ENCODE measurements at places on chromosomes 5 and 9.

DNA sequence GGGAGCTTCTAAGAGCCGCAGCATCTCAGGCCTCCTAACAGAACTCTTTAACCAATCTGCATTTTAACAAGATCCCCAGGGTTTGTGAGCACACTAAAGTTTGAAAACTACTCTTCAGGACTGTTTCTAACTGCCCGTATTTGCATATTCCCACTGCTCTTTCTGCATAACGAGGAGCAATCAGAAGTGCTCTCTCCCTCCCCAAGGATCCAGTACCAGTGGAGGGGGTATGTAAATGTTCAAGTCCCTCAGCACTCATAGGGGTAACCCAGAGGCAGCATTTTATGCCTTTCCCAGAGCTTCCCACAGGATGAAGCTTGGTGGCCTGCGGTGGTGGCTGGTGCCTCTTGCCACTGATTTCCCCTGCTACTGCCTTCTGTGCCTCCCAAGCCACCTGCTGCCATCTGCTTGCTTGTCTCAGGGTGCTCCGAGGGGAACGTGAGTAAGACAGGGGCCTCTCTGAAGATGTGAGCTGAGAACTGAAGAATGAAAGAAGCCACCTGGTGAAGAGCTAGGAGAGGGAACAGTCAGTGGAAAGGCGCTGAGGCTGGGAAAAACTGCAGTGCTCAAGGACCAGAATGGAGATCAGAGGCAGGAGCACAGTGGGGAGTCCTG is 30.0 kb upstream of the PPP1R2B start:
- DNase-seq, result no peak

- DNase-seq, result no peak
Observed at GRCh38 chr5:123753180-123753936, 241.4 kb downstream of the CSNK1G3 start.

DNA sequence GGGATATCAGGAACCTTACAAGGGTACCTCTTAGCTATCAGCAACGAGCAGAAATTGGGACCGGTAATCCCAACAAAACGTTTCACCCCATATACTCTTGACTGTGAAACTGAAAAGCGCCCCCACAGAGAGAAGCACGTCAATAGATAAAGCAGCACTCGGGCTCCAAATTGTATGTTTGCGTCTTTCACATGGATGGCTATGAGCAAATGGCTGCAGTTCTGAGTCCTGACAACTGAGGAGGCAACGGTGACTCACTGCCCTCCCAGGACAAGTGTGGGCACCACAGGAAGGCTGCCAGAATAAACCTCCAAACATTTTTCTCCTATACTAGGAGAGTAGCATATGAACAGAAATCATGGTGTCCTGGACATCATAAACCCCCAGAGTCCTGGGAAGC is 36.6 kb downstream of the SEMA4D start:
- no peak for DNase-seq

GRCh38 chr5:76626738-76627137 is 3.5 kb upstream of the F2RL2 start:
- DNase-seq, result no peak

- no peak for DNase-seq
Observed at GRCh38 chr5:83889971-83890745, 169.5 kb upstream of the HAPLN1 start.

- DNase-seq, result peak; percentile 52
Observed at GRCh38 chr9:114611516-114612271, 603 bp downstream of the TMEM268 start.

- no peak for DNase-seq
Observed at GRCh38 chr5:44661851-44662250, 146.9 kb upstream of the MRPS30 start.

- DNase-seq, result no peak
Observed at GRCh38 chr5:171795381-171795780, 9.8 kb downstream of the SMIM23 start.

DNA sequence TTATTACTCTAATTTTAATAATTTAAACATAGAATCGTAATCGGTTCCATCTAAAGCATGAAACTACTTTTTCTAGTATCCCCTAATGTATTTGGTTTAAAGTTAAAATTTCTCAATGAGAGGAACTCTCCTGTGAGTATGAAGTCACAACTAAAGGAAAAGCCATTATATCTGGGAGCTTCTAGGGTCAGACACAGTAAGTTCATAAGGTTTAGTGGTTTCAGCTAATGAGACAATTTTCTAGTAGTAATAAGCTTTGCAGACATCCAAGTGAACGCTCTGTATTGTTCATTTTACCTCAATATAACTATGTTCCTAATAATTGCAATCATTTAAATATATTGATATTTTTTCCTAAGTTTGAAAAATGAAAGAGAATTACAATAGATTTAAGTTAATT is 364.4 kb upstream of the CDH9 start:
- DNase-seq, result no peak

DNA sequence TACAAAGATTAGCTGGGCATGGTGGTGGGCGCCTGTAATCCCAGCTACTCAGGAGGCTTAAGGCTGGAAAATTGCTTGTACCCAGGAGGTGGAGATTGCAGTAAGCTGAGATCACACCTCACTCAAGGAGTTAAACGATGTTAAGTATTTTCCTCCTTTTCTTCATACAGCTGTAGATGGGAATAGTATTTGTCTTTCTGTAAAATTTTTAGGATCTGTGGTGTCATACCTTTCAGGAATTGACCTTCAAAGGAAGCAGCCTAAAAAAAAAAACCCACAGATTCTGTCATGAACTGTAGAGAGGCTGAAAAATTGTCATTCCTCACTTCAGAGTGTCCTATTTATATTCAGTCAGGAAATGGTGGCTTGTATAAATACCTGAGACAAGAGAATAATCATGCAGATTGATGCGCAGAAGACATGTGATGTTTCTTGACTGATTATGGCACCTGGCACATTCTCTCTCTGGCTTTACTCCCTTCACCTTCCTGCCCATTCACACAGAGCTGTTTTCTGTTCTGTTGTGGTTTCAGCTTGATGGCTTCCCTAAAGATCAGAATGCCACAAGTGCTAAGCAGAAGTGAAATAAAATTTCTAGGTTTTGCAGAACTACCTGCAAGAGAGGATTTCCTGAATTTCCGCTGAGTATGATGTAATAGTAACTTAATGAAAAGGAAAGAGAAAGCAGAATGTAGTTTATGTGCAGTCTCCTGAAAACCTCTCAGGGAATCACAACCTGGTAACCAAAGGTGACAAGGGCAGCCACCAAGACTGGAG is 3.8 kb downstream of the IFNA1 start:
- DNase-seq, result no peak

DNA sequence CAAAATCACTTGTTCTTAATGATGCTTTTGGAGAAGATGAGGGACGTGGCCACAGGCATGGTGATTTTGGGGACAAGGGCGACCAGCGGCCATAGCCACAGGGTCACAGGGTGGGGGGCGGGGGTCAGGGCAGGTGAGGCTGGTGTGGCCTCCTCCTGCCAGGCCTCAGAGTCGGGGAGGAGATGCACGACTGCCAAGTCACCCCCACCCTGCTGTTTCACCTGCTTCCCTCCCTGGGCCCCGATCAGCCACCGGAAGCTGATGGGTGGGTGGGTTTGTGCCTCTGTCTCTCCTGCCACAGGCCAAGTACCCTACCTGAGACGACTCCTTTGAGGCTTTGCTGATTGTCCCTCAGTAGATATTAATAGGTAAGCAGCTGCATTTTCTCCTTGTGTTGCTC is 199.3 kb downstream of the PAX5 start:
- no peak for DNase-seq

DNA sequence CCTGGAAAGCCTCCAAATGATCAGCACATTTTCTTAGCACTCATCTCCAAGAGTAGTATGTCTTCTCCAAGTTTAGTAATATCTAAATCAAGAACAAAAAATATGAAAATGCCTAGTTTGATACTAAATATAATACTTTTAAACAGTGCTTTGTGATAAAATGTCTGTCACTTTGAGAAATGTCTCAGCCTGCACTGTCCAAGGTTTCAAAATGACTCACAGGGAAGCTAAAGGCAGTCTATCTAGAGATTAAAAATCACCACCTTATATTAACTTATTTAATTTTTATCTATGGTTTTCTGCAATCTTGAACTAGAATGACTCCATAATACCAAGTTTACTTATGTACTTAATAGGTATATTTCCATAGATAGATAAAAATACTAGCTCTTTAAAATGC is 633.0 kb upstream of the C9orf72 start:
- DNase-seq, result no peak

DNA sequence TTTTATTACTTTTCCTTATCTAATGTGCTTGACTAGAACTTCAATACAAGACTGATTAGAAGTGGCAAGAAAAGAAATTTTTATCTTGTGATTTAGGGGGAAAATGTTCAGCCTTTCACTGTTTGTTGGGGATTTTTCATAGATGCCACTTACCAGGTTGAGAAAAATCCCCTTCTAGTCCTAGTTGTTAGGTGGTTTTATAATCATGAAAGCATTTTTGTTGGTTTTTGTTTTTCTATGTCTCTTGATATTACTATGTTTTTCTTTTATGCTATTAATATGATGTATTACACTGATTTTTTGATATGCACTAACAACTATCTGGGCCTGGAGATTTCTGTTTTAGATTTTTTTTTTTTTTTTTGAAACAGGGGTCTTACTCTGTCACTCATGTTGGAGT is 134.0 kb downstream of the PARP8 start:
- DNase-seq, result no peak

GRCh38 chr5:179901462-179901861 is 6.2 kb downstream of the TBC1D9B start:
- no peak for DNase-seq

DNA sequence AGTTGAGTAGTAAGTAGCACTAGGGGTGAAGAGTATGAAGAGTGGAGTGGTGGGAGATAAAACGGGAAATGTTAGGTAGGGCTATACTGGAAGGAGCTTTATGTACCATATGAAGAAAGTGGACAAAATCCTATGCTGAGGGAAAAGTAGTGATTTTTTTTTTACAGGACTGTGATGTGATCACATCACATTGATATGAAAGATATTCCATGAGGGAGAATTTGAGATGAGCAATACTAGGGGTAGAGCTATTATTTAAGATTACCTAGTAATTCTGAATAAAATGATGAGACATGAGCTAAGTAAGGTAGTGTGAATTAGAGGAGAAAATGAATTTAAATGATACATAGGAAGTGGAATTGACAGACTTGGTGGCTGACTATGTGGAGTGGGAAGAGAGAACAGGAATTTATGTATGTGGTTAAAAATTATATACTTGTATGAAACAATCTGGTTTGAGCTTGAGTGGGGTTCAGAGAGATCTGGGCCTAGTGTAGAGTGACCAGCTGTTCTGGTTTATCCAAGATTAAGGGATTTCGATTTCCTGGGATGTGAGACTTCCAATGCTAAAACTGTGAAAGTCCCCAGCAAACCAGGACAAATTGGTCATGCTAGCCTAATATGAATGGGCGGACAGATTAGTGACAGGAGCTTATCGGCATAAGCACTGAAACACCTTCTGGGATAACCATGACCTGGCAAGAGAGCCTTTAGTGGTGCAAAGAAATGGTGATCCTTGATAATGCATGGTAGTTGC is 29.3 kb upstream of the STOM start:
- no peak for DNase-seq

DNA sequence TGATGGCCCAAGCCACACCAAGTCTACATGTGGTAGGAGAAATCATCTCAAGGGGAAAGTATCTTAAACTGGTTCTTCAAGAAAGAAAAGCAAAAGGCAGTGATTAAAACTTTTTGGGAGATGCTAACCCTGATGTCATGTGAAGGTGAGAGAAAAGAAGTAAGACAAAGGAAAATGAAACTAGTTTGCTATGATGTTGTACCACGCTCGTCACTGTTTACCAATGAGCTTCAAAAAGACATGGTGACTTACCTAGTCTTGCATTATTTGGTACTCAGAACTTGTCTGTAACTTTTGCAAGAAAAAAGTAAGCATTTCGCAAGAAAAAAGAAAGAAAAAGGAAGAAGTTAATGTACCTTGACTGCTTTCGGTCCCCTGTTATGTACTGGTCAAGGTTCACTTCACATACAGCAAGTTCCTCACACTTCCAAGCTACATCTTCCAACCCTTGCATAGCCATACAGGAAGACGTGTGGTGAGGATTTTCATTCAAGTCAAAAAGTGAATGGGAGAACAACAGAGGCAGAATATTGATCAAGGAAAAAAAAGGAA is 739.3 kb downstream of the NR2F1-AS1 start:
- no peak for DNase-seq

GRCh38 chr5:163106098-163106497 is 331.3 kb upstream of the CCNG1 start:
- DNase-seq, result no peak

DNA sequence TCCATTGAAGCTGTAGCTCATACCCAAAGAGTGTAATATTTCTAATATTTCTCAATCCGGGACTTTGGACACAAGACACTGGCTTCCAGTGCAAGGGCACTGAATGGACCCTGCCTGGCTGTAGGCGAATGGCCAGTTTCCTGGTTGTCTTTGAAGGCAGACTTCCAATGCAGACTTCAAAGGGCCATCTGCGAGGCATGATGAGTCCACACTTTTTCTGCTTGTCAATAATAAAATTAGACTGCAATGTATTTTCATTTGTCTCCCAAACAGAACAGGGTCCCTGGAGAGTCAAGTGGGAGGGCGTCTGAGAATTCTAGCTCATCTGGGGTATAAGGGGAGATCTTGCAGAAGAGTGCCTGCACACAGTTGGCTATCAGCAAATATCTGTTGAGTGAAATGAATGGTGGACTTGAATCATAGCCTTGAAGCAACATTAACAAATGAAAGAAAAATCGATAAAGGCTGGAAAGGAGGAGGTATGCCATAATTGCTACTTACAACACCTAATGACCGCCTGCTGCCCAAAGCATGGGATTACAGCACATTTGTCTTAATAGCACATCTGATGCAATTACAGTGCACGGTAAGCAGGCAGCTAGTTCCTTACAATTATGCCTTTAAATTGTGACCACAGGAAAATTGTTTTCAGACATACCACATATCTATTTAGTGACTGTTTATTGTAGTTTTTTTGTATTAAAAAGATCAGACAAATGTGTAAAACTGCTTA is 137.5 kb downstream of the ARHGEF28 start:
- DNase-seq, result no peak

DNA sequence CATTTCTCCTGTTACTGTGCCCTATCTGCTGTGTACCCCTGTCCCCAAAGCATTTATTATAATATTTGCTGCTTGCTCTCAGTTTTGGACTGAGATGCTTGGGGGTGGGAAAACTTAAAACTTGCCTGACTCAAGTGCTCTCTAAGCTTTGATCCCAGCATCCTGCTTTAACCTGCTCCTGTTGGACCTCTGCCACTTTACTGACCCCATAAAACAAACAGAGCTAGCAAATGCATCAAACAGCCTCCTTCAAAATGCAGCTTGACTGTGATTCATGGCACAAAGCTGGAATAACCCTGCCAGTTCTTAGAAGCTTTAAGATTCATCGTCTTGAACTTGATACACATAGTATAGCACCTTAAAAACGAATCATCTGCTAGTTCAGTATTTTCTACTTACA is 212.5 kb downstream of the DEPDC1B start:
- no peak for DNase-seq

DNA sequence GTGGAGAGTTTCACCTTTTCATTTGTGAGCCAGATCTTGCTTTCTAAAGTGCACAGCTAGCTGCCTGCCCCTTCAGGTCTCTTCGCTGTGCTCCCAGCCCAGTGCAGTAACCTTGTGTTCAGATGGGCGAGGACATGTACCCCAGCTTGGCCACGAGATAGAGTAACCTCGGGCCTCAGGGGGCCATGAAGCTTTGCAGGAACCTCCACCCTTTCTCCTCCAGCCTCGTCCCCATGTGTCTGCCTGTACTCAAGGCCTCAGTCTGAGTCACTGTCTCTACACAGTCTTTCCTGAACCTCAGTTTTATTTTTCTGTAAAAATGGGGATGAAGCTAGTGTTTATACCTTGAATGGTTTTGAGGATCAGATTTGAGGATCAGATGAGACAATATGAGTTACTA is 37.9 kb downstream of the ERGIC1 start:
- no peak for DNase-seq

Measured in fibroblast of the conjunctiva (primary cell).